ENCODE measurements at places on chromosomes 7 and 10.

- DNase-seq: no peak
Measured at GRCh38 chr7:37516664-37517063, 68.0 kb upstream of the ELMO1 start.

DNA sequence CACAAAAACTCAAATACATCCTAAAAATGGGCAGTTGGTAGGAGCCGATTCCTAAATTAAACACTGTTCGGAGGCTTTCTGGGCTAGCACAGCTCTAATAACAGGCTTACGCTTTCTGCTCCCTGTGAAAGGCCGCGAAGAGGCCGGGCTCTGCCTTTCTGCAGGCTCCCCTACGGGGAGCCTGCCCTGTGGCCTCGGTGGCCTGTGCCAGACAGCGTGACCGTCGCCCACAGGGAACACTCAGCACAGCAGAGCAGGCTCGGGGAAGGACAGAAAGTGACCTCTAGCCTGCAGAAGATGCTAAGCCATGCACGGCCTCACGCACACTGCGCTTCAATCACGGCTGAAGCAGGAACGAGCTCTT lies 64.2 kb downstream of the DIP2C start:
- DNase-seq: no peak

GRCh38 chr7:70557338-70557737 lies 574.6 kb upstream of the GALNT17 start:
- no peak for DNase-seq

- no peak for DNase-seq
Measured at GRCh38 chr10:62333988-62334682, 40.0 kb upstream of the ZNF365 start.

DNA sequence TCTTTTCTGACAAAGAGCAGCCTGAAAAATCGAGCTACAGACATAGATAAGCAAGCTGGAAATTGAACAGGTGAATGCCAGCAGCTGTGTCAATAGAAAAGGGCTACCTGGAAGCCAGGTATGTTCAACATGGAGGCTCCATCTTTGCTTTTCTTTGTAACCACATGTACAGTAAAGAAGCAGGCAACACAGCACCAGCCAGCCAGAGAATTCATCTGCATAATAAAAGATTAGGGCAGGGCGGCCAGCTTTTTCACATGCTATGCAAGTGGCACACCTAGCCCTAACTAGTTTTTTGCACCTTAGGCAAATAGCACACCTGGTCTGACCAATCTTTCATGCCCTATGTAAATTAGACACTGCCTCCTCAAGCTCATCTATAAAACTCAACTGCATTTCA lies 25.7 kb downstream of the COG5 start:
- no peak for DNase-seq

- no peak for DNase-seq
Measured at GRCh38 chr10:61757525-61758397, 95.0 kb downstream of the CABCOCO1 start.

DNA sequence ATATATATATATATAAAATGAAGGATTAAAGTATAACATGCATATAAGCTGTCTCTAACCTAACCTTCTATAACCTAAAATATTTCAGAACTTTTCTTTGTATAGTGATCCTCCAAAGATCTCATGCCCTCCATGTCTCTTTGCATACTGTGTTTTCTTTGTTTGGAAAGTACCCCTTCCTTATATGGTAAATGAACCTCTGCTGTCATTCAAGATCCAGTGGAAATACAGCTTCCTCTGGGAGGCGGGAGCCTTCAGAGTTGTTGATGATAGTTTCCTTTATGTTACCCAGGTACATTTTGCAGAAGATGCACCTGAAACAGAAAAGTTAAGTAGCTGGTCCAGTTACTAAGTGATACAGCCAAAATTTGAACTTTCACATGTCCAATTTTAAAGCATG lies 233.3 kb upstream of the FOXP2 start:
- no peak for DNase-seq

- no peak for DNase-seq
Measured at GRCh38 chr10:18610517-18610916, 40.9 kb downstream of the NSUN6 start.

DNA sequence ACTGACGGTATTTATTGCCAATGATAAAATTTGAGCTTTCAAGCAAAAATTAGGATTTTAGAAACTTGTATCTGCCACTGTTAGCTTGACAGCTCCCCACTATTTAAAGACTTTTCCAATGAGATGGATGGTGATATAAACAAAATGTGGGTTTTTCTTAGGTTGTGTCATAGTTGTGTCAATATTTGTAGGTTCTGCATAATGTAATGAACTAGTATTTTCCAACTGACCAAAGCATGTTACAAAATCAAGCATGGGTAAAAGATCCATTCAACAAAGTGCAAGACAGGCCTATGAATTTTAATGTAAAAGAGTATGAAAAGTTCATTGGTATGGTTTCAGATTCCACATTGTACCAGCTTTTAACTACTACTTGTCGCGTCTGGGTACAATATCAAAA lies 165.6 kb downstream of the SKAP2 start:
- DNase-seq: no peak

- DNase-seq: no peak
Measured at GRCh38 chr10:71649631-71650030, 69.9 kb downstream of the C10orf105 start.

- peak; percentile 60 for DNase-seq
Measured at GRCh38 chr7:94492601-94493000, 17.0 kb upstream of the CASD1 start.

GRCh38 chr7:75987026-75987804 lies 7.2 kb downstream of the TMEM120A start:
- no peak for DNase-seq

- DNase-seq: no peak
Measured at GRCh38 chr7:124413029-124413428, 352.6 kb downstream of the GPR37 start.

- no peak for DNase-seq
Measured at GRCh38 chr10:126583552-126584200, 86.8 kb downstream of the C10orf90 start.

GRCh38 chr10:43094085-43094484 lies 17.2 kb downstream of the RET start:
- no peak for DNase-seq

- no peak for DNase-seq
Measured at GRCh38 chr10:103845972-103846371, 9.4 kb downstream of the SH3PXD2A start.

GRCh38 chr7:4613846-4614548 lies 68.1 kb upstream of the FOXK1 start:
- DNase-seq: no peak

DNA sequence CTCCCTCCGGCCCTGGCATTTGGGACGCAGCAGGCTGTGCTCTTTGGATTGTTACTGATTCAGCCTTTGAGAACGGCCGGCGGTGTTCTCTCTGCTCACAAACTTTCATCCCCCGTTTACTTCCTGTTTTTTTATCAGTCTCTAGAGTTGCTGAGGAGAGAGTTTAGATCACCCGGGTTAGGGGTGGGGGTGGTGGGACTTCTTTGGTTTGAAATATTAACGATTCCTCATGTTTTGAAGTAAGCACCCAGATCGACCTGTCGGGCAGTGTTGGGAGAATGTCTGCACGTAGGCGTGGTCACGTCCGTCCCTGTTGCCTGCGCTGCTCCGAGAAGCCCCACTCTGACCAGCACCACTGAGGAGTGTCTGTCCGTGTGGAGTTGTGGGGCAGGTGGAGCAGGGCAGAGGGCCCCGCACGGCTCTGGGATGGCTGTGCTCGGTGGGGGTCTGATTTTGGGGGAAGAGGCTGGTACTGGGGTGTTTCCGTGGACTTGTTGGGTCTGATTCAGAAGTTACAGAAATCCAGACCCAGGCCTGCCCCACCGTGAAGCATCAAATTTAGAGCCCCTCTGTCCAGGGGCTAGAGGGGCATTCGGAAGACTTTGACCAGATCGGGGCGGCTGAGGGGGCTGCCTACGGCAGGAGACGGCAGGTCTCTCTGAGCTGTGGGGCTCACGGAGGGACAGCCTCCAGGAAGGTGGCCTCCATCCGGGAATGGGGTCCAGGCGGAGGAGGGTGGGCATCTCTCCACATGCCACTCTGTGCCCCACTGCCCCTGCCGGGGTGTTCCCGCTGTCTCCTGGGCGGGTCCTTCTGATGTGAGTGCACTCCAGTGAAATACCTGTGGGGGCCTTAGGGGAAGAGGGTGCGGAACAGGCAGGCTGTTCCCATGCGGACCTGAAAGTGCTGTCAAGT lies 7.4 kb downstream of the INPP5A start:
- DNase-seq: no peak
